ENCODE measurements at places on chromosomes 1 and 21.

GRCh38 chr1:228751360-228752098 lies 16.2 kb downstream of the RHOU start:
- no peak for DNase-seq

DNA sequence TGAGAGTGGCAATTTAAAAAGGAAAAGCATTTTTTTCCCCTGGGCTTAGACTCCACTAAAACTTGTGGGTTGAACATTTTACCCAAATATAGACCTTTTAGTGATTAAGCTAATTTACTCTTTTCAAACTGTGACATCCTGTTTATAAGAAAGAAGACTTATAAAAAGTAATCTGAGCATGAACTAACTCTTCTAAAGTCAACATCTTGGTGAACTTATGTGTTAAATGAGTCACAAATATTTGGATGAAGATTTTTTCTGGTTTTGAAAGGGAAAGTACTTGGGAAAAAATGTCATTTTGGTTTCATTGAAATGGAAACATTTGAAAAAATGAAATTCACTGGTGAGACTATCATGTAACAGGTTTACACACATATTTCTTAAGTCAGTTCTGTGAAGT lies 109.8 kb downstream of the KCNK2 start:
- no peak for DNase-seq

DNA sequence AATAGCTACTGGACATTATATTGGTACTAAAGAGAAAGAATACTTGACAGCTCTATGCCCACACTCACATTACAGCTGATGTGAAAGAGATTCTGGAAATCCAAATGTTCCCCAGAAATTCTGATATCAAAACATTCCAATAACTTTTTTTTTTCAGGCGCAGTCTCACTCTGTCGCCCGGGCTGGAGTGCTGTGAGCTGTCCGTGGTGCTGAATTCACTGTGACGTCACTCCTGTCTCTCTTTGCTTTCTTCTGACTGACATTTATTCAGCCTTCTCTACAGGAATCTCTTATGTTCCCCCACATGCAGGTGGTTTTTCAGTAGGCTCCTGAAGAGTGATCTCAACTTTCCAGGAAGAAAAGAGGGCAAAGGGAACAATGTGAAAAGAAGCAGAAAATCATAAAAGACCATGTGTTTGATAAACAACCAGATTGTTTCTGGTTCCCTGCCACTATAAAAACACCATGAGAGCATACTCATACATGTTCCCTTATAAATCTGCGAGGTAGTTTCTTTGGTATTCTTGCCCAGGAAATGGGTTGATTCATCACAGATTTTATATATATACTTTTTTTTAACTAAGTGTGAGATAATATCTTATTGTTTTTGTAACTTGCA lies 6.2 kb downstream of the S100A7A start:
- peak; percentile 48 for DNase-seq

- no peak for DNase-seq
These were observed 7.2 kb downstream of the C1orf35 start for GRCh38 chr1:228095938-228096337.

DNA sequence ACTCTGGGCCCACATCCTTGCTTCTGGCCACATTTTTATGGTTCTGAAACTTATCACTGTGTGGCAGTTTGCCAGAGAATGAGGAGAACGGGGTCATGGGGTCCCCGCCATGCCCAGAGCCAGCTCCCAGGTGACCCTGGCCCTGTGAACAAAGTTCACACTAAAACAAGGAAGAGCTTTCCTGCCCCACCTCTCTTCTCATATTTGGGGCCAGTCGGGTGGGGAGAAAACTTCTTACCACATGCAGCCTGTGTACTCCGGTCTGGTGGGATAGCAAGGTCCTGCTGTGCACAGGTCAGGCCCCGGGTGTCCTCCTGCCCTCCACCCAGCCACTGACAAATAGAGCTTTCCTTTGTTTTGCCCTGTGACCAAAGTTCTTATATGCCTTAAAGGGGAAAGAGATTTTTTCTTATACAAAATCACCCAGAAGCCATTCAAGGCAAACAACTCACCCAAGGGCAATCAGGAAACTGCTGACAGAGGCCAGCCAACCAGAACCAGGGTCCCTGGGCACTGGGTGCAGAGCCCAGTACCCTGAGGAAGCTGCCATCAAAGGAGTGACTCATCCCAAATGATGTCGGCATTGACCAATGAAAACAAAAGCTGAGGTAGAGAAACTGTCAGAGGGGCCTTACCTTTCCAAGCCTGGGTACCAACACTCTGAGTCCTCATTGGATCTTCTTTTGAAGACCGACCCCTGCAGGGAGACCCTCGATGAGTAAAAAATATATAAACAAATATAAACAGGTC lies 53.6 kb downstream of the OLIG1 start:
- peak; percentile 56 for DNase-seq

GRCh38 chr1:24724345-24725208 lies 20.7 kb upstream of the CLIC4 start:
- DNase-seq: peak; percentile 81

- no peak for DNase-seq
These were observed 734 bp downstream of the MED18 start for GRCh38 chr1:28329395-28330153.

DNA sequence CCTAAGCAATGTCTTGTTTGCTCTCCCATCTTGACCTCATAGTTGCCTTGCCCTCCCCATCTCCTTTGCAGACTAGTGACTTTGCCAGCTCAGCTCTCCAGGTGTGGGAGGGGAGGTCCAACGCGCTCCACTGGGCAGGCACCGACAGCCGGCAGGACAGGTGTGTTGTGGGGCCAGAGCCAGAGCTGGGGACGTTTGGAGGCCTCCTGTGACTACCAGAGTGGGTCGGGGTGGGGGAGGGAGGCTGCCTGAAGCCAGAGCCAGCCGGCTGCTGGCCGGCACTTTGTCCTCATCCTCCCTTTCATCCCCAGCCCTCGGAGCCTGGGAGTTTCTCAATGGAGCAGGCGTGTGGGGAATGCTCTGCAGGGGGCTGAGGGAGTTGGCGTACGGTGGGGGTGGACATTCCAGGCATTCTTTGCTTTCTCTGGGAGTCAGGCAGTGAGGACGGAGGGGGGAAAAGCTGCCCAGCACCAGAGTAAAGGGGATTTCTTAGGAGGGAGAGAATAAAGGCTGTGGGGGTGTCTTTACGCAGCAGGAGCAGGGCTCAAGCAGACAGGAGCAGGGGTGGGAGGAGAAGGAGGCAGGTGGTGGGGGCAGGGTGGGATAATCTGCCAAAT lies 20.2 kb downstream of the NUAK2 start:
- DNase-seq: peak; percentile 77

DNA sequence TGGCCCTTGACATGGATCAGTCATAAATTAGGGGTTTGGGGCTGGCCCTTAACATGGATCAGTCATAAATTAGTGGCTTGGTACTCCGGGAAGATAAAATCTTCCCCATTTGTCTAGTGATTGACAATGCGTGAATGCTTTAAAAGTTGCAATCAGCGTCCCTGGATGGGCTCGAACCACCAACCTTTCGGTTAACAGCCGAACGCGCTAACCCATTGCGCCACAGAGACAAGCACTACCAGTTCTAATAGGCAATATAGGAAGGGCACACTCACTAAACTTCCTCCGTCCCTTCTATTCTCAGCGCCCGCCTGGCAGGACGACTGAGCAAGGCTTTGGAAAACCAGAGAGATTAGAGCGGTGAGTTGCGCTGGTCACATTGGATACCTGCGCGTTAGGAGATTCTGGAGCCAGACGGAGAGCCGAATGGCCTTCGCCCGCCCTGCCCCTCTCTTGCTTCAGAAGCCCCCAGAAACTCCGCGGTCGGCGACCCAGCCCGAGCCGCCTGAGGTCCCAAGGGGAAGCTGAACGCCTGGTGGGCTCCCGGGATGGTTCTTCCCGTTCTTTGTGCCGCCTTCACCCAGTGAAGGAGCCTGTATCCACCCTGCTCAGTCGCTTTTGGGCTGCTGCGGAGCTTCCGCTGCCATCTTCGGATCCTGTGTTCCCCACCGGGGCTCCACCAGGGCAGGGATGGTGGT lies 235.9 kb downstream of the FAM72C start:
- peak; percentile 48 for DNase-seq

DNA sequence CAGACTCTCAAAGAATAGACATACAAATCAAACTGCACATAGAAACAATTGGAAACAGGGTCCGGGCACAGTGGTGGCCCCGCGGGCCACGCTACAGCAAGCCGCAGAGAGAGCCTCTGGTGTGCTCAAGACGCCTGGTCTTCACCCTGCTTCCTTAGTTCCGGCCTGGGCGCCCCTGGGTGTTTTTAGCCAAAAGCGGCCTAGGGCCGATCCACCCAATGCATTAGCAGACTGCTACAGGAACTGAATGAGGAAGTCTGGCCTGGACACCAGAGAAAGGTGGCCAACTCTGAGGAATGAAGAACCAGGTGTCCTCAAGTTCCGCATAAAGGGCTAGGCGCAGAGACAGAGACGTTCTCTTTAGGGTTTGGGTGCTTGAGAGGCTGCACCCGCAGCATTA lies 1.7 kb downstream of the PRRX1 start:
- DNase-seq: no peak

DNA sequence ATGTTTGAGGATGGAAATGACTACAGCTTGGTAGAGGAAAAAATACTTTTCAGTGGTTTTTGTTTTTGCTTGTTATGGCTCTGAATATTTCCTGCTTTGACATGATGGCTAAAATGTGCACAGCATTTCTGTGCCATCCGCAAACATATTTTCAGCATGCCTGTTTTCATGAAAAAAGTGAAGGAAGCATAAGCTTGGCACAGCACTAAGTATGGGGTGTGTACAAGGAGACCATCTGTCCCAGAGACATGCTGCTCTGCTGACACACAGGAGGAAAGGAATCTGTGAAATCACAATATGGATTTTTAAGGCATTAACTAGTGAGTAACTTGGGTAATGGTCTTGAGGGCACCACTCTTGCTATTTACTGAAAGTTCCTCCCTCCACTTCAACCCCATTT lies 595.5 kb downstream of the RWDD3 start:
- no peak for DNase-seq

GRCh38 chr21:28758042-28758882 lies 234.4 kb downstream of the LTN1 start:
- no peak for DNase-seq

- DNase-seq: no peak
These were observed 14.6 kb upstream of the AGTRAP start for GRCh38 chr1:11721311-11721710.

- no peak for DNase-seq
These were observed 61.8 kb upstream of the SYT6 start for GRCh38 chr1:114215436-114215835.

DNA sequence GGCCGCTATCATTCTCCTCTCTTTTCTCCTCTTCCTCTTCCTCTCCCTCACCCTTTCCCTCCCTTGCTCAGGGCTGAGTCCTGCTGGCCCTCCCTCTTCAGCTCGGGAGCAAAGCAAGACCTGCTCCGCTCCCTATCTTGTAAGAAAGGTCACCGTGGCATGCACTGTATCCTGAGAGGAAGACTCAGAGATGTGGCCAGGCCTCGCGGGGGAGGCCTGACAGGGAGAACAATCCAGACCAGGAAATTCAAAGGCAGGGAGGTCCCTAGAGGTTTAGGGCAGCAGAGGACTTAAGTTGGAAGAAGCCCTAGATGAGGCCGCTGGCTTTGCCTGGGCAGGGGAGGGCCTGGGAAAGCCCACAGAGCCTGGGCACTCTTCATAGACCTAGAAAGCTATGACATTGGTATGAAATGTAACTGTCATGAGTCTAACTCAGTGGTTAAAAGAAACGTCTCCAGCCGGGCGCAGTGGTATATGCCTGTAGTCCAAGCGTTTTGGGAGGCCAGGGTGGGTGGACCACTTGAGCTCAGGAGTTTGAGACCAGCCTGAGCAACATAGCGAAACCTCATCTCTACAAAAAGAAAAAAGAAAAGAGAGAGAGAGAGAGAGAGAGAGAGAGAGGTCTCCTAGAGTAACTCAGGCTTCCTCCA lies 14.6 kb upstream of the PTAFR start:
- no peak for DNase-seq

DNA sequence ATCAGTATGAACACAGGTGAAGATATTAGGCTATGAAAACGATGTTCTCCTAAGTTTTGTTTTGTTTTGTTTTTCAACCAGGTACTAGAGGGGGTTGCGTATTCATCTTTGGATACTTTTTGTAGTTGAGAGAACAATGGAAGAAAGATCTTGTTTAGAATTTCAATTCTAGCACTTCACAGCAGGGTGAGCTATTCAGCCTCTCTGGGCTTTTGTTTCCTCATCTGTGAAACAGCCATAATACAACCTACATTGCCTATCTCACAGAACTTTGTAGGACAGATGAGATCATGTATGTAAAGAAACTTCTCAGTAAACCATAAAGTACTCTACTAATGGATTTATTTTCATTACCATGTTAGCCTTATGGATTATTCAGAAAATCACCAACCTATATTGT lies 199.5 kb downstream of the GPATCH2 start:
- DNase-seq: no peak

DNA sequence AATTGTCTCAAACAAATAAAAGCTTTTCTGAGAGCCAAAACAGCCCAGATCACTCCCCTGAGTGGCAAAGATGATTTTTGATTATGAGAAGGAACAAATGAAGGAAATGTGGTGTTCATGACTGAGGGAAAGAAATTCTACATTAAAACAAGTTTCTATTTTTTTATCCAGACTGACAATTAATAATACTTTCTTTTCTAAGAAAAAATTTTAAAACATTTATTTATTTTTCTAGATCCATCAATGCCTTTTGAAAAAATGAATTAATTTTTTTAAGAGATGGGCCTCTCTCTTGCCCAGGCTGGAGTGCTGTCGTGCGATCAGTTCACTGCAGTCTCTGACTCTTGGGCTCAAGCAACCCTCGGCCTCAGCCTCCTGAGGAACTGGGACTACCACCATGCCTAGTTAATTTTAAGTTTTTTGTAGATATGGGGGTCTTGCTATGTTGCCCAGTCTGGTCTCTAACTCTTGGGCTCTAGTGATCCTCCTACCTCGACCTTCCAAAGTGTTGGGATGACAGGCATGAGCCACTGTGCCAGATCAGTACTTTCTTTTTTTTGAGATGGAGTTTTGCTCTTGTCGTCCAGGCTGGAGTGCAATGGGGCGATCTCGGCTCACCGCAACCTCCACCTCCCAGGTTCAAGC lies 11.2 kb upstream of the TXNIP start:
- no peak for DNase-seq

DNA sequence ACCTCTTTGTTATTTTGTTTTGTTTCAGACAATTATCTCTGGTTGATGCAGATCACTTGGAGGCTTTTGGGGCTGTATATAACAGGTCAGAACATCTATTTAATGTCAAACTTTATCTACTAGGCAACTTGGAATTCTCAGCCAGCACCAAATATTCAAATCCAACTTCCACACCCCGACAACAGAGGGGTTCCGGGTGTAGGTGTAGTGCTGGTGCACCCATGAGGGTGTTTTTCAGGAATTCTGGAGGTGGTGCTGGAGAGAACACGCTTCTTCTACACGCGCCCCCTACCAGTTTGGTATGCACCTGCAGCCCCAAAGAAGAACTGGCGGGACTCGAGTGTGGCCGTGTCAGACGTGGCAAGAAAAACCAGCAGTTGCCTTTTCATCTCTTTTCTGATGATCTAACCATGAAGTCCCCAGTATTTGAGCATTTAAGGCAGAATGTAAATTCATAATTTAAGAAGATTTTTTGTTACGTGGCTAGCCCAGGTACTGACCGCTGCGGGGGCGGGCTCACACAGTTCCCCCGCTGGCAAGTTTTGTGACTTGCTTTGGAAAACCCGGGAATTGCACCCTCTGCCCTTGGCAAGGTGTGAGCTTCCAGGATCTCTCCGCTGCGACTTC lies 462 bp upstream of the TLCD4 start:
- peak; percentile 89 for DNase-seq

- no peak for DNase-seq
These were observed 73.8 kb downstream of the RPE65 start for GRCh38 chr1:68375919-68376318.

Measured in SW480 (cell line).